Activated CD4-positive, CD25-positive, alpha-beta regulatory T cell treated with anti-CD3 and anti-CD28 coated beads, Interleukin-2, amount 50 U/mL, for 24 hours (primary cell): ENCODE measurements at places on chromosomes 5 and 9.

DNA sequence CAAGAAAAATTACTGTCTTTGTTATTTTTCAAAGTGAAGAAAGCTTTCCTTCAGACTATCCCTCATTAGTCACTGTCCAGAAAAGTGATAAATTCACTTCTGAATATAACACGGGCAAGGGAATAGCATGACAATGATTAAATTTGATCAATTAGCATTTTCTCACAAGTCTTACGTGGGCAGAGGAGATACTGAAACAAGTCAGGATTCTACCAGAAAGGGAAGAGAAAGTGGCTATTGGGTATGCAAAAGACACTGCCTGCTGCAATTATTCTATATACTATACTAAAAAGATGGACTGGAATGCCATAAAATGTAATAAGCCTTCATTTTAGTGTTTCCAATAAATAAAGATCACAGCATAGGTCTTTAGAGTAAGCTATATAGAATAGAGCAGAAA is 7.4 kb downstream of the COX7C start:
- ATAC-seq, result no peak

GRCh38 chr5:157384971-157385709 is 74.9 kb upstream of the NIPAL4 start:
- ATAC-seq, result no peak

DNA sequence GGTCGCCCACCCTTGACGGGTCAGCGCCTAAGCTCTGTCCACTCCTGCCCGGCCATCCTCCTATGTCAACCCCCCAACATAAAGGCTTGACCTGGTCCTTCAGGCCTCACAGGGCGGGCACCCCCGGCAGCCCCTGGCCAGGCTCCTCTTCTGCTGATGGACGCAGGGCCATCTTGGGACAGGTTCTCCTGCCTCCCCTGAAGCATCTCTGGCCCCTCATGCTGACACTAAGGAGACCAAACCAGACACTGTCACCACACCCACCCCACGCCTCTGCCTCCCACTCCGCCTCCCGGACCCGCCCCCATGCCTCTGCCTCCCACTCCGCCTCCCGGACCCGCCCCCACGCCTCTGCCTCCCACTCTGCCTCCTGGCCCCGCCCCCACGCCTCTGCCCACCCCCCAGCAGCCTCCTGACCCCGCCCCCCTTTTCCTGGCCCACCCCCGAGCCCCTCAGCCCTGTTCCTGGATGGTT is 6.8 kb downstream of the OBP2A start:
- no peak for ATAC-seq

- no peak for ATAC-seq
Measured at GRCh38 chr5:98416541-98416940, 356.9 kb upstream of the RGMB start.

- no peak for ATAC-seq
Measured at GRCh38 chr5:124512236-124512635, 234.2 kb downstream of the ZNF608 start.

- ATAC-seq, result peak; percentile 98
Measured at GRCh38 chr9:91131433-91131839, 230.3 kb downstream of the AUH start.

DNA sequence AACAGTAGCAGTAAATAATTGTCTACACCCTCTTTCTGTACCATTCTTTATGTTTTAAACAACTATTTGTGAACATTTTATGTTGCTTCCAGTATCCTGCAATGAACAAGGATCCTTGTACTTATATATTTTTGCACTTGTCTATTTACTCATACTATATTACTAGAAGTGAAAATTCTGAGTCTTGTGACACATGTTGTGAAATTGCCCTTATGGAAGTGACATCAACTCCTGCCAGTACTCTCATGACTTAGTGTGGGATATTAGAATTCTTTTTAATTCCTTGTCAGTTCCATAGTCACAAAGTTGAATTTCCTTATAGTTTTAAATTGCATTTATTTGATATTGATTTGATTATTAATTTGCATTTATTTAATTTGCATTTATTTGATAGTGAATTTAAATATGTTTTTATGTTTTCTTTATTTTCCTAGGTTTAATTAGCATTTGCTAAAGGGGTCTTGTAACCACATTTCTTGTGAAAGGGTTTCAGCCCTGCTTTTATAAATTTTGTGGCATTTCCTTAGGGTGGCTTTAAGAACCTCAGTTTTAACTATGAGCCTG is 27.7 kb downstream of the PARP8 start:
- ATAC-seq, result peak; percentile 32

- ATAC-seq, result no peak
Measured at GRCh38 chr5:89130851-89131250, 247.9 kb upstream of the MEF2C start.

DNA sequence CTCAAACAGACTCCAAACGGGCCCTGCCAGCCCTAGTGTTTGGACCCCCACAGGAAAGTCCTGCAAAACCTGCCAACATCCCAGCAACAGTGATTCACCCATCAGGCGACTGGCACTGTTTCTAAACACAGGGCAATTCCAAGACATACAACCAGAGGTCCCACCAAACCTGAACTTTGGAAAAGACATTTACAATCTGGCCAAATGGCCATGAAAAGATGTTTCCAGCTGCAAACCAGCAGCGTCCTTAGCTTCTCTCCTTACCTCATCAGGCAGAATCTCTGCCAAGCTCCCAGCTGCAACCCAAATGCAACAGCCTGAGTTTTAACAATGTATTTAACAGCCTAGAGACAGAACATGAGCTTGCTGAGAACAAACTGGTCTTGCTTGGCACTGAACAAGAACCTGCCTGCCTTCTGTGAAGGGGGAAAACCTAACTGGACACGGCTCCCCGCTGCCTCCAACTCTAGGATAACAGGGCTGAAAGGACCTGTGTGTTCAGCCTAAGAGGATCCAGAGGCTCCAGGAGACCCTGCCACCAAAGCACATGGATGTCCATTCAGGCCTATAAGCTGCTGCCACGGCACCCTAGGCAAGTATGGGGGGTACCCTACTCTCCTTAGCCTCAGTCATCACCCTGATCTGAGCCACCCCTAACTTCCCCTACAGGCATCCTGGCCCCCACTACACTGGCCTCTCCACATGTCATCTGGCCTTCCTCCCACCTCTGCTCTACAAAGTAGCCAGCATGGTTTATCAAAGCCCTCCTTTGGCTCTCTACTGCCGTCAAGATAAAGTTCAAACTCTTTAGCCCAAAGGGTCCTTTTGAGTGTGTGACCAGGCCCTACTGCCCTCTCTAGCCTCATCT is 5.6 kb downstream of the P4HA2 start:
- no peak for ATAC-seq

DNA sequence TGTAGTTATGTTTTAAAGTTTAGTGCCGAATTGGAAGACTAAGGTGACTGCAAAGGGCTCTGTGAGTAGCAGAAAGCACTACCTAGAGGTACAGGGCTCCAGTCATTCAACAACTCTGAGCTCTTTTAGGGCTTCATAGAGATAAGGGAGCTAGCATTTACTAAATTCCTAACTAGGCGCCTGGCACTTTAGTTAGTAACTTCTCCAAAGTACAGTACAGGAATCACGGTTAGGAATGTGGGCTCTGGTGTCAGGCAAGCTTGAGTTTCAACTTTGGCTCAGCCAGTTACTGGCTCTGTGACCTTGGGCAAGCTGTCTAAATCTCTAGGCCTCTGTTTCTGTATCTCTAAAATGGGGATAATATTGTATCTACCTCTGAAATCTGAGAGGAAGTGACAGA is 115.3 kb downstream of the SLIT3 start:
- no peak for ATAC-seq

DNA sequence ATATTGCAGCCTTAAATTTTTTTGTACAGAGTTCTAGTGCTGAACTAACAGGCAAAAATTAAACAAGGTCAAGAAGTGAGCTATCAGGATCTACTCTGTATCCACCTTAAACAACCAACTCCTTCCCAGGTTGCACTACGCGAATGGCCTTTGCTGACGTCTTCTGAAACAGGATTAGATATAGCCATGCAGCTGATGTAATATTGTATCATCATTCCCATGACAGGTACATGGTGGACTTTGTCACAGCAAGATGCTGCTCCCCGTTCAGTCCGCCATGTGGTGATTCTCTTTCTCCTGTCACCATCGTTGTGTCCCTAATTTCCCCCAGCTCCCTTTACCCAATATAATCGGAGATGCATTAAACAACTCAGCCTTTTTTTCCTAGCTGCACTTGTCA is 328.9 kb downstream of the DEPDC1B start:
- ATAC-seq, result no peak

DNA sequence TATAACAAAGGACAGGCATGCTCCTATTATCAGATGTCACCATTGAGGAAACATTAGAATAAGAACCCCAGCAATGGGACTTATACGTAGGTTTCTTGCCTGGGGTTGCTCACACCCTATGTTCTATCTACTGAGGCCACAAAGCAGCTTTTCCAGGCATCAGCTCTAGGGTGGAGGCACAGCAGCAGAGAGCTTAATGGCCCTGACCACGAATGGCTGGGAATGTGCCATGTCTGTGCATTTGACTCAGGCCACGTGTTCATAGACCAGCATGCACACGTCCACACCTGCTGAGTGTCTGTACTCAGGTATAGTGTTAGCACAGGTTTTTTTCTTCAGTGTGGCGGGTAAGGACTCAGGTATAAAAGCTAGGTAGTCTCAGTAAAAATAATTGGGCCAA is 129.4 kb downstream of the AOPEP start:
- ATAC-seq, result no peak

GRCh38 chr5:157718519-157718918 is 12.7 kb upstream of the THG1L start:
- ATAC-seq, result peak; percentile 65

- no peak for ATAC-seq
Measured at GRCh38 chr5:39368116-39368515, 3.8 kb upstream of the C9 start.

GRCh38 chr9:97711223-97711626 is 14.1 kb upstream of the XPA start:
- no peak for ATAC-seq

DNA sequence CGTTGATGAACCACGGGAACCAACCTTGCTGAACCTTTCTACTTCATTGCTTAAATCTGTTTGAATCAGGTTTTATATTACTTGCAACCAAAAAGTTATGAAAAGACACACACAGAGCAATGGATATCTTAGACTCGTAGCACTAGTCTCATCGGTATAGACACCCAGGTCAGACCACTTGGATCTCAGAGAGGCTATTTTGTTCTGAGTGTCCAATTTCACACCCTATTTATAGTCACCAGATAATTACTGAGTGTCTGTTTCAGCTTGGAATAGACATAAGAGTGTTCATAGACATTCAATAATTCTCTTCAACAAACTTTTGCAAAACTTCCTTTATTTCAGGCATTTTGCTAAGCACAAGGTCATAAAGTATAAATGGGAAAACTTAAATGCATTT is 145.4 kb upstream of the EGFLAM start:
- no peak for ATAC-seq
